Hair follicular keratinocyte (primary cell): ENCODE measurements at places on chromosomes 6 and 20. TPM values are rescaled to one million over a fixed set of nuclear protein-coding genes. Genes with fewer than 3 reads are reported as not detected.

SIGLEC1 gene
- total RNA-seq: not detected in 2 replicates

ANGPT4 gene
- not detected in 2 replicates for total RNA-seq

HLA-DOA gene
- total RNA-seq: under 0.01 and 0.11 TPM in 2 replicates

ATAT1 gene
- 1.6 and 6.2 TPM in 2 replicates for total RNA-seq

SFT2D1 gene
- total RNA-seq: 78.4 and 86.5 TPM in 2 replicates

RPP21 gene
- 66.9 and 75.0 TPM in 2 replicates for total RNA-seq

RAB32 gene
- 116 and 132 TPM in 2 replicates for total RNA-seq

REM1 gene
- total RNA-seq: not detected in 2 replicates

LY86 gene
- total RNA-seq: not detected in 2 replicates

SCRT2 gene
- total RNA-seq: not detected in 2 replicates

ZGPAT gene
- total RNA-seq: 23.2 and 24.1 TPM in 2 replicates

SEMG1 gene
- total RNA-seq: not detected in 2 replicates
